ENCODE measurements at places on chromosomes 3 and 15. TPM values are rescaled to one million over a fixed set of nuclear protein-coding genes. Genes with fewer than 3 reads are reported as not detected.

The STX19 gene
- not detected for polyA plus RNA-seq

The LMAN1L gene
- not detected for polyA plus RNA-seq

The CHST13 gene
- 0.23 TPM for polyA plus RNA-seq

The AADACL2 gene
- polyA plus RNA-seq: not detected

The MNS1 gene
- polyA plus RNA-seq: 8.8 TPM

The RFX7 gene
- polyA plus RNA-seq: 14.2 TPM

DNA sequence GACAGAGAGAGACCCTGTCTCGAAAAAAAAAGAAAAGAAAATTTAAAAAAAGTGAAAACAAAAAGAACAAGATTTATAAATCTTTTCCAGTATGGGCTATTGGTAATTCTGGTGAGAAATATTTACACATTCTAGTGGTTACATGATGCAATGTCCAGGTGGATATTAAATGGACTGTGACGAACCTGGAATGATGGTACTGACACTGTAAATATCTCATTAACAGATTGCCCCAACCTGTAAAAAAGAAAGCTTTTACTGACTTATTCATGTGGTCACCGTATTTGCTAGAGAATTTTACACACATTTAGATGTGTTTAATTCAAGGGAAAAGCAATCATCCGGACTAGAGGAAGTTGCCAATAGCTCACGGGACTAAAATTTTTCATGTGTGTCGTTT, 162.1 kb upstream of the LRIG1 start:
- no peak for DNase-seq

- DNase-seq: no peak
Observed at GRCh38 chr3:63674586-63674985, 22.1 kb downstream of the SNTN start.

- no peak for DNase-seq
Observed at GRCh38 chr15:54150255-54150654, 172.0 kb downstream of the UNC13C start.

DNA sequence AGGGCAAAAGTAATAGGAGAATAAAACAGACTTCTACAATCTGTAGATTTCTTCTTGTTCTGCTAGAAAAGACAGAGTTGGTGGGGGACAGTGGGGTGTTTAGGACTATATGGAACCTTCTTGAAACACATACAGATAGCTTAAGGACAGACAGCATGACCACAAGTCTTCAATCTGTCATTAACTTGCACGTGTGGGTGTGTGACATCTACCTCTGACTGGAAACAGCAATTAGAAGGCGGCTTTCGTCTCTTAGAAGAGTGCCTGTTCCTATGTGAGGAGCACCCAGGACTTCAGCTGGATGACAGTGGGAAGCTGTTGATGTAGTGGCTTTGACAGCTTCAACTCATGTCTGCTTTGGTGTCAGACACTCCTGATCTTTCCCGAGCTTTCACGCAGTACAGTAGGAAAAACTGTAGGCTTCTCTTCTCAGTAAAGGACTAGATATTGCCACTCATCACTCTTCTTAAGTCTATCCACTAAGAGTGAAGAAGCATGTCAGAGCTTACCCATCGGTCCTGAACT, 44.5 kb downstream of the TYRO3 start:
- no peak for DNase-seq

DNA sequence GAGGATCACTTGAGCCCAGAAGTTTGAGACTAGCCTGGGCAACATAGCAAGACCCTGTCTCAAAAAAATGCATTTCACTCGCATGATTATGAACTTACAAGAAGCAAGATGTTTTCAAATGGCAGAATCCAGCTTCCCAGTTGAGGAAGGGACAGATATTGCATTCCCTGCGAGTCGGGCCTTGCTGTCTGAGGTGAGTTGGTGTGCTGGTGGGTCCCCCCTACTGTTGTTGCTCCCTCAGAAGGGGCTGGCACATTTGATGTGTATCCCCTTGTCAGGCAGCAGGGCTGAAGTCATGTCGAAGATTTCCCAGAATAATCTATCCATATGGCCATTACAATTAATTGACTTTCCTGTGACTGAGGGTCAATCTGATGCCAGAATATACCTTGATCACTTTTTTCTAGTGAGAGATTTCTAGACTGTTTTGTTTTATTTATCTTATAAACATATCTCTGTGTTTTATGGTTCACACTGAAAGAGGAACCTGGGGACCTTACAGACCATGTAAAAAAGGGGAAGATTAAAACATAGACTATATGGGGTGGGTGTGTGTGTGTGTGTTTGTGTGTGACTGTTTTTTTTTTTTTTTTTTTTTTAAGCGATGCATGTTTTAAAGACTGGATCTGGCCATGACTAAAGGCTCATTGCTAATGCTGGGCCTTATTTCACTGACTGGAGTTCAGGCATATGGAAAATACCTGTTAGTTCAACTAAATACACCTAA, 112.1 kb upstream of the MRPS22 start:
- no peak for DNase-seq

DNA sequence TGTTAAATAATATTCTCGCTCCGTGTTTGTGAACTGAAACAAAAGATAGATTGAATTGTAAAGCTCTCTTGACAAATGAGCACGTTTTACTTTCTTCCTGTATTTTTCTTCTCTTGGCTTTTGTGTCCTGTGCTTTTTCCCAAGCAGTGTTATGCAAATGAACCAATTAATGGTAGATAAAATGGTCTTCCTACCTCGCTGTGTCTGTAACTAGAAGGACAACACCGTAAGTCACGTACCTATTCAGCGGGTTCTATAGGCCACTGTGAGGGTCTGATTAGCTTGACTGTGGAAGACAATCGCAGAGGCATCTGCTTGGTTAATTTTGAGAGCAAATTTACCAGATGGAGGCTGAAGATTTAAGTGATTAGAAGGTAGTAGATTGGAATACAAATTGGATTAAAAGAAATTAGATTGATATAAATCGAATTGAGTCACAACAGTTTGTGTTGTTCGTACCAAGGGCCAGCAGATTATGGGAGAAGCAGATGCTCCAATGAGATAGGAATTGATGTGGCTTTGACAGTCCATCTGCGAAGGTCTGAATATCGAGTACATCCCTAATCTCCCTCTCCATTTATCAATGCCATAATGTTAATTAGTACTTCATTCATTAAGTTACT, 40.2 kb downstream of the ROBO2 start:
- no peak for DNase-seq

All from muscle of arm (tissue), 14 donors.